ENCODE measurements at places on chromosomes 4 and X. TPM values are rescaled to one million over a fixed set of nuclear protein-coding genes. Genes with fewer than 3 reads are reported as not detected.

- DNase-seq = no peak
Observed at GRCh38 chr4:150173432-150173861, 95.2 kb downstream of the DCLK2 start.

DNA sequence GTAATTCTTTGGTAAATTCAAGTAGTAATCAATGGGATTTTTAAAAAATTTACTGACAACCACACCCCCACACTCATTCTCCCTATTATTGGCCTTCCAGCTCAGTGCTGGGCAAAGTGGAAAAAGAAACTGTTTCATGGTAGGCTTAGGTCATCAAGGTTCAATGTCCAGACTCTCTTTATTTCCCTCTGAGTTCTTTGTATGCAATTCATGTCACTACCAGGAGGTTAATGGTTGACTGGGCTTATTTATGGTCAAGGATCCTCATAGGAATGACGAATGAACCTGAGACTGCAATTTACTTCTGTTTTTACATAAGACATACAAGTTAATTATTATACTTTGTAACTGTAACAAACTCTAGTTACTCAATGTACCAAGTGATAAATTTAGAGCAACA, 403.2 kb downstream of the KLHL13 start:
- DNase-seq = no peak

DNA sequence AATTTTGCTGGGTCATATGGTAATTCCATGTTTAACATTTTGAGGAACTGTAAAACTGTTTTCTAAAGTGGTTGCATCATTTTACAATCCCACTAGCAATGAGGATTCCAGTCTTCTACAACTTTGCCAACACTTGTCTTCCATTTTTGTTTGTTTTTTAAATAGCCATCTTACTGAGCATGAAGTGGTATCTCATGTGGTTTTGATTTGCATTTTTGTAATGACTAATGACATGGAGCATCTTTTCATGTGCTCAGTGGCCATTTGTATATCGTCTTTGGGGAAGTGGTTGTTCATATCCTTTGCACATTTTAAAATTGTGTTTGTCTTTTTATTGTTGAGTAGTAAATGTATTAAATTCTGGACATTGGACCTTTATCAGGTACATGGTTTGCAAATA, 94.7 kb downstream of the TMEM131L start:
- DNase-seq = no peak

The TMPRSS11D gene
- not detected for total RNA-seq

The SRPK3 gene
- not detected for total RNA-seq

The FNIP2 gene
- 13.7 TPM for total RNA-seq

- DNase-seq = no peak
Observed at GRCh38 chrX:11540532-11541377, 125.0 kb downstream of the ARHGAP6 start.

GRCh38 chrX:54794795-54795194, 3.3 kb downstream of the ITIH6 start:
- no peak for DNase-seq

GRCh38 chr4:76716658-76717057, 181.3 kb downstream of the SOWAHB start:
- DNase-seq = no peak

The SULT1E1 gene
- not detected for total RNA-seq

- DNase-seq = no peak
Observed at GRCh38 chr4:95358421-95358820, 190.4 kb downstream of the UNC5C start.

The FGF13 gene
- total RNA-seq = not detected

GRCh38 chr4:114180481-114180880, 201.0 kb upstream of the ARSJ start:
- DNase-seq = peak; percentile 29

DNA sequence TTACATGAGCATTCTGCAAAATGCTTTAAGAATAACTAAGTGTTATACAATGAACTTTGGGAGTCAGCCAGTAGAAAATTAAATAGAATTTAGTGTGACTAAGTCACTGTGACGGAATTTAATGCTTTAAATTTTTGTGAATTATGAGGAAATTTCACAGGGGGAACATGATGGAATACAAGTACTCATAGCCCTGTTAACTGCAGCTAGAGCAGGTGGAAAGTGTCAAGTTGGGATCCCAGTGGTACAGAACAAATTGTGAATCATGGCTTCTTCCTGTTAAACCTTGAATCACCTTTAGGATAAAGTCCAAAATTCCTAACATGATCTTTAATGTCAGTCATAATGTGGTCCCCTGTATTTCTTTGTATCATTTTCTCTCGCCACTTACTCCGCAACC, 212.2 kb upstream of the CENPE start:
- DNase-seq = no peak

DNA sequence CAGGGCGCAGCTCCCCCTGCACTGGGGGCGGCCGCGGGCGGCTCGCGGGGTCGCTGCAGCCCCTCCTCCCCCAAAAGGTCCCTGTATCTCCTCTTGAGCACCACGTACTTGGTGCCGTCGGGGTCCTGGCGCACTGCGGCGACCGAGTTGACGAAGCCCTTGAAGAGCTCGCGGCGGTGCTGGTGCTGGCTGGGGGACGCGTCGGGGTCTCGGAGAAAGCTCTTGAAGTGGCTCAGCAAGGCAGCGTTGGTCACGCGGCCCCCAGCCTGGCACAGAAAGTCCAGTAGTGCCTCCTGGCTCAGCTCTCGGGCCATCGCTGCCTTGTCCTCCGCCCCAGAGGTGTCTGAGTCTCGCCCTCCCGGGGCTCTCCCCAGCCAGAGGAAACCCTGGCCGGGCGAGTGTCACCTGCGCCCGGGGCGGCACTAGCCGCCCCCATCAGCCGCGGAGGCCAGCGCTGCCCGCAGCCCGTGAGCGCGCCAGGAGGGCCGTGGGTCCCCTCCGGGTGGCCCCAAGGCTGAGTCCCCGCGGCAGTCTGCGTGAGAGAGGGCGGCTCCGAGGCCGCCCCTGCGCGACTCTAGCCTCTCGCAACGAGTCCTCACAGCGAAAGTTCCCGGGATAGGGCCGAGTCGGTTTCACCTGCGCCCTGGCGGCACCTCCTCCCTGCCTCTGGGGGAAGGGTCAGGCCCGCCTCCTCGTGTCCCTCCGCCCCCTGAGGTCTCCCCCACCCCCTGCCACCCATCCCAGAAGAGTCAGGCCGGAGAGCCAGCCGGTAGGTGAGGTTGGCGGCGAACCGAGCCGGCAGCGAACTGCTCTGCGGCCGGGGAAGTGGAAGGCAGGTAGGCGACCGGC, at the start of gene SOWAHB:
TSS of gene SOWAHB (minus strand) at position 609 of the 849 bp plus-strand sequence. CDS start at position 314, 295 bp downstream.
- peak; percentile 35 for DNase-seq

DNA sequence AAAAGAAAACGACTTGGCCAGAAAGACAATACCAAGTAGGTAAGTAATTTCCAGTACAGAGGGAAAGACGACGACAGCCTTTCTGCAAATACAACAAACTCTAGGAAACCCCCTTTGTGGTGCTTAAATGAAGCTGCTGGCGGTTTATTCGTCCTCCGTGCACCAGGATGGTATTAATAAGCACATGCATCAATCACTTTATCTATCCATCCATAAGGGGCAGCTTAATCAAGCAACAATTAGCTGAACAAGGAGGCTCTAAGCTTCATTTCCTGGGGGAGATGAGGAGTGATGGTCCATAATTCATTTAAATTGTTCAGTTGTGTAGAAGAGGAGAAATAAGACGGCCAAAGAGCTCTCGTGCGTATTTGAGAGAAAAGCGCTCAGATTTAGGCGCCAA, 26.2 kb downstream of the IRF2 start:
- no peak for DNase-seq

- DNase-seq = no peak
Observed at GRCh38 chr4:72663828-72664227, 94.8 kb upstream of the ADAMTS3 start.

- DNase-seq = no peak
Observed at GRCh38 chr4:17876943-17877342, 66.2 kb downstream of the NCAPG start.

- no peak for DNase-seq
Observed at GRCh38 chrX:46913667-46914066, 1.4 kb downstream of the JADE3 start.

The P2RY8 gene
- 62.9 TPM for total RNA-seq

GRCh38 chrX:148135738-148136137, 154.6 kb downstream of the FMR1NB start:
- DNase-seq = no peak

DNA sequence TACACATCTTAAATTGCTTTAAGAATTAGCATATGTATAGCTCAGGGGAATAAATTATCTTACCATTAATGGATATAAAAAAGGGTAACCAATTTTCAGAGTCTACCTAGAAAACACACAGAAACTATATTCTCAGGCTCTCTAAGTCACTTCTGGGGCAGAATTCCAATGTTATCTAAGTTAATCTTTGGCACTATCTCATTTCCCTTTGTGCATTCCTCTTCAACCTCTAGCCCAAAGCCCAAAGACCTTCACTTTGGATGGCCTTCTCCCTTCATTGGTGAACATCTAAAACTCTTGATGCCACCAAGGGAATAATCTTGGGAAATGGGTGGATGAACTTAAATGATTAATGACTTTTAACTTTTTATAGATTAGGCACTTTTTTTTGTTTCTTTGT, 108.3 kb downstream of the APBB2 start:
- DNase-seq = no peak

The LRIT3 gene
- total RNA-seq = 0.16 TPM

DNA sequence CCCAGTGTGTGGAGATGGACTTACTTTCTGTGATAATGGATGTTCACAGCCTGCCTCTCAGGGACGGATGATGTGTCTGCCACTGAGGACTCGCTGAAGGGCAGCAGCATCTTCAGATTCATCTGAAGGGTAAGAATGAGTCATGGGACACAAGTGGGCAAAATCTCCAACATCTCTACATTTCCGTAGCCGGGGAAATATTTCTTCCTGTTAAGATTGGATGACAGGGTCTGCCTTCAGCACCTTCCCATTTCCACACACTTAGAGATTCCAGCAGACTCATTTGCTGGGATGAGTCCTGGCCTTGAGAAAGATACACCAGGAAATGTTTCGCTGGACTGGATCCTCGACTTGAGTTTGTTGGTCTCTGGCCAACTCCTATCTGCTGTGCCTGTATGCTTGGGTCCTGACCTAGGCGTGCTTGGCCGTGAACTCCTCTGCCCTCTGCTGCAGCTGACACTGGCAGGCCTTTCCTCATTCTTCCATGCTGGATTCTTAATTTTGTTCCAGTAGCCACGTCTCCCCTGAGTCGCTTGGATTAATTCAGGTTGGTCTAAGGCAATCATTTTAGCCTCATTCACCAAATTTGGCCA, 46.5 kb upstream of the SOD3 start:
- no peak for DNase-seq

The HTN1 gene
- total RNA-seq = not detected

GRCh38 chrX:11352296-11352741, 59.1 kb downstream of the AMELX start:
- no peak for DNase-seq

GRCh38 chr4:7719354-7720174, 220.1 kb downstream of the AFAP1 start:
- peak; percentile 69 for DNase-seq

- DNase-seq = no peak
Observed at GRCh38 chr4:55736605-55737183, 82.9 kb upstream of the EXOC1L start.

The NPY1R gene
- not detected for total RNA-seq

The PARM1 gene
- not detected for total RNA-seq

The GAGE12J gene
- total RNA-seq = not detected

GRCh38 chrX:23902419-23902818, 5.3 kb downstream of the APOO start:
- DNase-seq = no peak

- no peak for DNase-seq
Observed at GRCh38 chrX:154142950-154143745, 895 bp upstream of the OPN1LW start.

DNA sequence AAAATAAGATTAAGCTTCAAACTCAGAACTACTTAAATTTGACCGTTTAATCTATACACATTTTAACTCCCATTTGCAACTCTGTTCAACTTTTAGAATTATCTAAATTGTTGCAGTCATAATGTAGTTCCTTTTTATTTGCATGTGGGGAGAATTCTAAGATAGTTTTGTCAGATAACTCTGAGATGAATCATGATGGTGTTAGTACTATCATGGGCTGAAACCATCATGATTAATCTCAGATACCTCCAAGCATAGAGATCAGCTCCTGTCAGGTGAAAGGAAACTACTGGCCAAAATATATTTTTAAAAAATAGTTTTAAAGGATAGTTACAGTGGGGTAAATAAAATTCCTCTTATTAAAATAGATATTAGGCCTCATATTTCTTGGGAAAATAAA, 39.0 kb downstream of the FBXO8 start:
- no peak for DNase-seq

- no peak for DNase-seq
Observed at GRCh38 chrX:97672608-97673007, 788.9 kb downstream of the RPA4 start.

- DNase-seq = no peak
Observed at GRCh38 chrX:155718972-155719586, 106.3 kb upstream of the TMLHE start.

- no peak for DNase-seq
Observed at GRCh38 chr4:187059021-187059420, 335.4 kb upstream of the FAT1 start.

DNA sequence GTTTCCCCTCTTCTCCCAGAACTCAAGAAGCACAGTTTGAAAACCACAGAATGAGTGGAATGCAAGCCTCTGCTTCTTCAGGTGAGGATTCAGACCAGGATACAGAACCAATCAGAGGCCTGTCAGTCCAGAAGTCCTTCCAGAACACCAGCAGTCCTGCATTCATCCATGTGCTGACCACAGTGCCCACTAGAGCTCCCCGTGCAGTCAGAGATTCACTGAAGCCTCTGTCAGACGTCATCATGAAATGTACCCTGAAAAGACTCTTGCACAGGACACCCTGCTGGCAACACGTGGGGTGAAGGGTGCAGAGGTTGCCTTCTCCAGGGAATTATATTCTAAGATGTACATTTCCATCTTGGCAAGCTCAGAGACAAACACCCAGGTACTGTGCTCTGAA, 75.9 kb upstream of the LSM6 start:
- DNase-seq = no peak

The MAGEB2 gene
- not detected for total RNA-seq

The MED12 gene
- 50.2 TPM for total RNA-seq

The FAT4 gene
- not detected for total RNA-seq

GRCh38 chr4:123361195-123361861, 35.3 kb upstream of the SPRY1 start:
- no peak for DNase-seq

The ADH1A gene
- not detected for total RNA-seq
